ENCODE measurements at places on chromosomes 1 and 21. TPM values are rescaled to one million over a fixed set of nuclear protein-coding genes. Genes with fewer than 3 reads are reported as not detected.

PALMD gene
- total RNA-seq = not detected

CD1E gene
- not detected for total RNA-seq

TSSK3 gene
- total RNA-seq = 0.22 TPM

GRCh38 chr1:54391450-54392209 lies 14.6 kb downstream of the SSBP3 start:
- DNase-seq = no peak

DNA sequence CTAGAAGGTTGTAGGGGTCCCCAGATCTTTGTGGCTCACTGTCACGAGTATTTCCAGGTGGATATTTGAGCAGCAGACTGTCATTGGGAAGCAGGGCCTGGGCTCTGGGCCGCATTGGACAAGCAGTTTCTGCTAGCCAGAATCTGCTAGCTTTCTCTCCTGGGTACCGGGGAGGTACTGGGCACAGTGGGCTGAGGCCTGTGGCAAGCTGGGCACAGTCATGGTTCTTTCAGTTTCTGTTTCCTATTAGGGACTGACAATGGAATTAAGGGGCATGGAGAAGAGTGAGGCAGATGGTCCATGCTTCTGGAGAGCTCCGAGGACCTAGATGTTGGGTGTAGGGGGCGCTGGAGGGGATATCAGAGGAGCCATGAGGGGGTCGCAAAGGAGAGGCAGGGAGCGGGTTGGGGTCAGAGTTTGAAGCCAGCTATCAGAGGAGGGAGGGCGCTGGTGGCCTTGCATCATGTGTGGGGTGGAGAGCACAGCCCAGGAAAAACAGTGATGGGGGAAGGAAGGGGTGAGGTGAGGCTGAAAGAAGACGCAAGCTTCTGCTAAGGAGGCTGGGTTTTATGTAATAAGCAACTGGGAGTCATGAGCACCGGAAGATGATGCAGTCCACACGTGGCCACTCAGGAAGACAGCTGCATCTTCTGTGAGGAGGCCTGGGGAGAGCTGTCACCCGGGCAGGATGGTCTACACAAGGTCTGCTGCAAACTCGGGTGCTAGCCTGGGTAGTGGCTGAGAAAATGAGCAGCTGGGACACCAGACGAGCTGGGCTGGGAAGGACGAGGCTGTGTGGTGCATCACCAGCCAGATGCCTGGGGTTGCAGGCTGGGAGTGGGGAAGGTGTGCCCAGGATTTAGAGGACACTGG lies 72.7 kb downstream of the IER5 start:
- no peak for DNase-seq

DNA sequence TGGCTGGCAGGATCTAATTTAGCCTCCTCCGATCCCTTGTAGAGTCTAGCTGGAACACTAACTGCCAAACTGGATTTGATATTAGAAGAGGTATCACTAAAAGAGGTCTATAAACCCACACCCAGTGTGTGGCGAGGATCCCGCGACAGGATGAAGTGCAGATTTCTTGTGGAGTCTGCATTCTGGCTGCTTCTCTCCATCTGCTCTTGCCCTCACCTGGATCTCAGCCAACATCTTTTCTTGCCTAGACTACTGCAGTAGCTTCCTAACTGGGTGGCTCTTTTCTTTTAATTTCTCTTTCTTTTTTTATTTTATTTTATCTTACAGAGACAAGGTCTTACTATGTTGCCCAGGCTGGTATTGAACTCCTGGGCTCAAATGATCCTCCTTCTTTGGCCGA lies 48.9 kb upstream of the CAPZB start:
- no peak for DNase-seq

- DNase-seq = no peak
Measured at GRCh38 chr1:40803902-40804301, 20.3 kb downstream of the KCNQ4 start.

GRCh38 chr21:39483917-39484316 lies 32.1 kb downstream of the SH3BGR start:
- DNase-seq = no peak

DNA sequence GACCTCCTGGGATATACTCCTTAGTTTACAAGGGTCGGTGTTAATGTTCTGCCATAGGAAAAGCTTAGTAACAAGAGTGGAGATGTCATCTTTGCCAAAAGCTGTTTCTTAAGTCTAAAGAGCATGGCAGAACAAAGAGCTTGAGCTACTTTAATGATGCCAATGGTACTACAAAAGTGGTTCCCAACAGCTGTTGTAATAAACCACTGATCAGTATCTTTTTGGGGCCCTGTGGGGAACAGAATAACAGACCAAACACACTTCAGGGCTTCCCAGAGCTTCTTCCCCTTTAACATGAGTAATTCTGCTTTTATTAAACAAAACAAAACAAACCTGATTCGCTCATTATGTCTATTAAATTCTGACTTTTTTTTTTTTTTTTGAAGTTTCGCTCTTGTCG lies 116.3 kb downstream of the NCAM2 start:
- DNase-seq = no peak
